NCI-H446 (cell line): ENCODE measurements at places on chromosomes 4 and X.

GRCh38 chr4:181618896-181619295, 624.3 kb upstream of the TENM3 start:
- DNase-seq: no peak

DNA sequence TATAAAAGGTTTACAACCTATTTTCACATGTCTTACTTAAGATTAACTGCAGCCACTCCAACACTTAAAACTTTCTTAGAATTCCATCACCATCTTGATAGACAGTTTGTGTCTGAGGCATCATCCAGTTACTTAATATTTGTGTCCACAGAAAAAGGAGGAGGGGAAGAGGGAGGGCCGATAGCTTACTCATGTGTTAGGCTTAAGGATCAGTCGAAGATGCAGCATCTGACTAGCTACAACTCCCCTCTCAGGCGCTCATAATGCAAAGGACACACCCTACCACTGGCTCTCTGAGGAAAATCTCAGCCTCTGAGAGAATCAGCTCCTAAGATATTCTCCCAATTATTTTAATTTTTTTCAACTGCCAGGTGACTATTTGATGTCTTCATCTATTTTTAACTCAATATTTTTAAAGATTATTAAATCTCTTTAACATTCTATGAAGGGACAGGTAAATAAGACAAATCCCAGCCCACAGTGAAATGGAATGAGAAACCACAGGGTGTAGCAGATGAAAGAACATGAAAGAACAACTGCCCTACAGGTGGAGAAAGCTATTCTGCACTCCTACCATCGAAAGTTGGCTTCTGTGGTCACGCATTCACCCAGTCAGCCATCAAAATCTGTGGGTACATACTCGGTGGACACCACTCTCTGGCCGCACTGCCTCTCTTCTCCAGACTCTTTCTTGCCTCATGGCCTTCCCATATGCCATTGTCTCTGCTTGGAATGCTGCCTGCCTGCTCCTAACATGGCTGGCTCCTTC, 48.0 kb downstream of the ARAP2 start:
- no peak for DNase-seq

DNA sequence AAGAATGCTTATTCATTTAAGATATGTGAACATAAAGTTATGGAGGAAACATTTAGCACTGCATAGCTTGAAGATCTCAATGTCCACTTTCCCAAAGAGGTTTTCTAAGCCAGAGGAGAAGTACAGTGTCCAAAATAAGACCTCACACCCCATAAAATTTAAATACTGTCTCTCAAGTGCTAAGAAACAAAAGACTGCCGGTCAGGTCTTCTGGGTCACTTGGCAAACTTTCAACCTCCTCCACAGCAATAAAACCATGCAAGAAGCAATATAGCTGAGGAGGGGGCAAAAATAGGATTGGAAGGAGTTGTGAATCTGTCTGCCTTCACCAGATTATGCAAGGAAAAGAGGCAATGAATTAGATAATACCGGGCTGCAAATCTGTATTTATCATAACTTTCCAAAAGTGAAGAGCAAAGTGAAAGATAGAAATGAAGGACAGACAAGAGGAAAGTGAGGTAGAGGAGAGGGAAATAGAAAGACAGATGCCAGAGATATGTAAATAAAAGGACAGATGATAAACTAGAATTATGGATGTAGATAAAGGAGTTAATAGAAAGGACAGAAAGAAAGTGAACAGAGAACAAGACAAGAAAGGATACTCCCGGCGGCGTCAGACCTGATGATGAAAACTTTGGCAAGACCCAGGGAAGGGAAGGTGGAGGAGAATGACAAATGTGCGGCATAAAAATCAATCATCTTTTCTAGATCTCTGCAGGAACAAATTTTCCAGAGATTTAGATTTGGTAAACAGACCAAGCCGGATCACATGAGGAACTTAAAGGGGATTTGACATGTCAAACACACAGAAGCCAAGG, 152.7 kb upstream of the FAM241A start:
- no peak for DNase-seq

GRCh38 chr4:83503974-83504373, 19.1 kb upstream of the ABRAXAS1 start:
- DNase-seq: no peak

DNA sequence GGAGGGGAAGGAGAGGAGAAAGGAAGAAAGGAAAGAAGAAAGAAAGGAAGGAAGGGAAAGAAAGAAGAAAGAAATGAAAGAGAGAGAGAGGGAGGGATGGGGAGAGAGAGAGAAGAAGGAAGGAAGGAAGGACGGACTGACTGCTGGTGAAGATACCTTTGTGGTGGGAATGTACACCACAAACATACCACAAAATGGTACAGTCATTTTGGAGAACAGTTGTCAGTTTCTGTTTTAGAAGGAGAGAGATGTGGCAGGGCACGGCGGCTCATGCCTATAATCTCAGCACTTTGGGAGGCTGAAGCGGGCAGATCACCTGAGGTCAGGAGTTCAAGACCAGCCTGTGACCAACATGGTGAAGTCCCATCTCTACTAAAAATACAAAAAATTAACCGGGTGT, 40.0 kb upstream of the SHISA3 start:
- DNase-seq: no peak

DNA sequence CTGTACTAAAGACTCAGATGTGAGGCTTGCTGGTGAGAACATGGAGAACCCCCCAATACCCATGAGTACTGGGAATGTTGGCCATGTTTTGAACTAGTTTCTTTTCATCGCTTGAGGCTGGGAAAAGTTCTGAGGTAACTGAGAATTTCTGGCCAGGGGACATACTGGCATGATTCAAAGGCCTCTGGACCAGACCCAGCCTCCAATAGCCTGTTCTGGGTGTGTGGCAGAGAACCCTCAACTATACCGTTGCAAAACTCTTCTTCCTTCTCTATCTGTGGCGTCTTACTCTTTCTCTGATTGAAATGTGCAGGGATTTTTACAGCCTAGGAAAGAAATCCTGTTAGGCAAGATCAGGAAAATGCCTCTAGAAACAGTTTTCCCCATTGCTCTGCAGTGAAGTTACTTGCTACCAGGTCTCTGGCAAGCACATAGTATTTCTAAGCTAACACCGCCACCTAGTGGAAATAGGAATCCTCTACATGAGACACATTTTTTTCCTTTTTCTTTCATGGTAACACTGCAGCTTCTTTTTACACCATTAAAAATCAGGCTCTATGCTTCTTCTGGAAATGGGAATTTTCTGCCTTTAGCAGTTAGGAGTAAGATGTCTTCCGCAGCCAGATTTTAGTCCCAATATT, 170.7 kb upstream of the ZCCHC13 start:
- DNase-seq: peak; percentile 55

- DNase-seq: no peak
Measured at GRCh38 chr4:15451181-15451865, 18.4 kb upstream of the CC2D2A start.

GRCh38 chr4:18012134-18012806, 9.3 kb downstream of the LCORL start:
- DNase-seq: no peak

- DNase-seq: no peak
Measured at GRCh38 chr4:131207589-131207988, 1941.5 kb upstream of the PCDH10 start.

DNA sequence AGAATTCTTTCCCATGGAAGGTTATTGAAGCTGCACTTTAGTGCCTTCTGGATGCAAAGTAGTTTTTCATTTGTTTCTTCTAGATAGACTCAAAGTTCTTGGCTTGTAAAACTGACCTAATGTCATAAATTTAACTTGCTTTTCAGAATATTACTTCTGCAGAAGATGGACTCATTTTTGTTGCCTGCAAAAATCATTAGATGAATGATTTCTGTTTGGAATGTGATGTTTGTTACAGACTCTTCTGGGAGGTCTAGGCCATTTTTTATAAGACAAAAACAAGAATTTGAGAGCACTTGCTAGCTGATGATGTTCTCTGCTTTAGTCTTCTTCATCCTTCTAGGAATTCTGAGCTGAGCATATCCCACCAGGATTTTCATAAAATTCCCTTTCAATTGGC, 308.6 kb upstream of the GIMD1 start:
- DNase-seq: no peak

DNA sequence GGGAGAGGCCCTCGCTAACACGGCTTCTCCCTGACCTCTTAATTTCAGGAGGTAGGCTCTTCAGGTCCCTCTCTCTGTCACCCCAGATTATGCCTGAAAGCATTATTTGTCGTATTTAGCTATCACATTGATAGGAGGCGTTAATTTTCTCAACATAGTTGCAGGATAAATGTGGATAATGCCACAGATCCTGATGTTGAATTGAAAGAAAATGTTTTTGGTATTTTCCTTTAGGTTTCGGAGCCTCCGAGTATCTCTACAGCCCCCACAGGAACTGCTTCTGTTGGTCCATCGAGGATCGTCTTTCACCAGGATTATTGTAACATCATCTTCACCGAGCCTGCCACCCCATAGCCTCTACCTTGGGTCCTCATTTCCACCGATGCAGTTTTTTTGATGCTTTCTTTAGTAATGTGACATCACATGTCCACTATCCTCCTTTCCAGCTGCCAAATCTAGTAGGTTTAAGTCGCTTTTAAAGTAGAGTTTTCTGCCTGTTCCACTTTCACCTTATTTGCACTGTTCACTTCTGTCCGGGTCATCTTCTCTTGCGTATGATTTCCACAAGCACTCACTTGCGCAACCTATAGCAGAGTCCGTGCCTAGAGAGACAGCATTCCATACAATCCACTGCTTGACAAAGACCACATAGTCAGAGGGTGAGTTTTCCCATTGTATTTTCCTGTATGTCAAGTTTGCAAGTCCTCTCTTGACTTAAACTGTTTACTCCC, 665 bp downstream of the TIGD2 start:
- no peak for DNase-seq

DNA sequence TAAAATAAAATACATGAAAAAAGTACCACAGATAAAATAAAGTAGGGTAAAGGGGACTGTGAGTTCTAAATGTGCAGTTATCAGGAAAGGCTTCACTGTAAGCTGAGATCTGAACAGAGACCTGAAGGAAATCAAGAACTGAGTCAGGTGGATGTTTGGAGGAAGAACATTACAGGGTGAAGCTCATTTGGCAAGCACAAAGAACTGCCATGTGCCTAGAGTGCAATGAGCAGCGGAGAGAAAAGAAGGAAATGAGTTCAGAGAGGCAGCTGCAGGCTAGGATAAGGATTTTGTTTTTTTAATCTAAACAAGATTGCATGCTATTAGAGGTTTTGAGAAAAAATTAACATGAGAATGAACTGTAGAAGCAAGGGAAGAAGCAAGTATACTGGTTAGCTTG, 373.1 kb downstream of the STPG2 start:
- DNase-seq: no peak

GRCh38 chrX:46325312-46325877, 219.8 kb downstream of the ZNF674 start:
- no peak for DNase-seq

DNA sequence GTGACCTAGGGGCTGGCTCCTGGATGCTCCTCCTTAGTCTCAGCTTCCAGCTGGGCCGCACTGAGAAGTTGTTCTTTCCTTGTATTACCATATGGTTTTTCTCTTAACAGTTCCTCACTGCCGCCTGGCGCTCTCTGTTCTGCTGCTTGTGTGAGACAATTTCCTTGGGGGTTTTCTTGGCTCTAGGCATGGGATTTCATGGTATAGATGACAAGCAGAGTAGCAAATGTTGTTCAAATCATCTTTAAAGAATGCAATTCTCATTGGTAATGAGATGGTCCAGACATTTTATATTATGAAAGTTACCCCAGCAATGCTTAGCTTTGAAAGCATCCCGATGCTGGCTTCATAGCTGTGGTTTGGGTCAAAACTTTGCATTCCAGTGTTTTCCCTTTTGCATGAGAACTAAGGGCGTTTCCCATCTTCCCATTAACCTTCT, 37.6 kb downstream of the SEPTIN11 start:
- DNase-seq: no peak

DNA sequence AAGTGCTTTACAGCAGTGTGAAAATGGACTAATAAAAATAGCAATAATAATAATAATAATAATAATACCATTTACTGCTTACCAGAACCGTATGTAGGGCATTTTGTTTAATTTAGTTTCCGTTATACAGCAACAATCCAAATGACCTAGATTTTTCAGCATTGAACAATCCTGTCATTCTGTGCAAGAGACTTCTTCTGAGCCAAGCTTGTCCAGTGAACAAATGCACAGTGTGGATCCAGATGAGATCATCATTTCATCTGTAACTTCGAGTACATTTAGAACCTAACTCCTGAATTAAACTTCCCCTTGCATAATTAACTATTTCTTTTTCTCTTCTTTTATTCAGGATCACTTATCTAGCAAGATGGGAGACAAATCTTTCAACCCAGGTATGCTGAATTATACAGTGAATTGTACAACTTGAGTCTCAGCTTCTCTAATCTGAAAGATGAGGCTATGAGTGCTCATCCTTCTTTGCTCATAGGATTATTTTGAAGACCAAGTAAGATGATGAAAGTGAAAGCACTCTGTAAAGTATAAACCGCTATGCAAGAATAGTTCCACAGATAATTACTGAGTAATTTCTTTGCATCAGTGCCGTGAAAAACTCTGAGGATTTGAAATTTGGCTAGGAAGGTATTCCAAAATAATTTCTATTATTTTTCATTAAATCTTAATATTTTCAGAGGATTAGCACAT, 6.6 kb downstream of the CLNK start:
- DNase-seq: no peak

DNA sequence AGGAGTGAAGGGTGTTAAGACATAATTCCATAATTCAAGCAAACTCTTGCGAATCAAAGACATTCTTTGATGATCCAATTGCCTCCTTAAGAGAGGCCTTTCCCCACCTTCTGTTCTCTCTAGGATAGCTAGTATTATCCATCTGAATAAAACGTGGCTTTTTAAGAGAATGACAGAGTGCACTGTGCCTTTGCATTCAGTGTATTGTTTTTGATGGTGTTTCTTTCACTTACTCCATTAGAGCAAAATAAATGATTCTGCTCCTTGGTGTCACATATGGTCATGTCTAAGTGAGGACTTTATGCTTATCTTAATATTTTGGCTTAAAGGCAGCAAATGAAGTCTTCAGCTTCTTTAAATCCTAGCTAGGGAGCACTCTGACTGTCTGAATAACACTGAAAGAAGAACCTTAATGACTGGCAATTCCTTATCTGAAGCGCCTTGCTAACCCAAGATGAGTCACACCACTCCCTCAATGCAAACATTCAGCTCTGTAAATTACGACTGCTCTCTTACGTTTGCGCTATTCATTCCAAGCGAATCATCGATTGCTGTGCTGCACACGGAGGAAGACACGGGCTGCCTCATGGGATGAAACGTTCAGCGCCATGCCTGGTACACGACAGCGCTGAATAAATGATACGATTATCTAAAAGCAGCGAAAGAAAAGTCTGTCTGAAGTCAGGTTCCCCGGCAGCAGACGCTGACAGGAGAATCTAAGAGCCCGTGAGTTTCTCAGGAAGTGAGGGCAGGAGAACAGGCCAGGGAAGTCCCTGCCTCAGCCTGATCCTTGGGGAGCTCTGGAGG, 35.1 kb upstream of the GEMIN8 start:
- no peak for DNase-seq

GRCh38 chrX:21581479-21581878, 76.7 kb downstream of the KLHL34 start:
- no peak for DNase-seq
